ENCODE measurements at places on chromosomes 16 and 17.

GRCh38 chr17:28879886-28880571, 17.5 kb downstream of the FLOT2 start:
- DNase-seq, result no peak

GRCh38 chr17:33366960-33367359, 73.9 kb upstream of the ASIC2 start:
- DNase-seq, result no peak

DNA sequence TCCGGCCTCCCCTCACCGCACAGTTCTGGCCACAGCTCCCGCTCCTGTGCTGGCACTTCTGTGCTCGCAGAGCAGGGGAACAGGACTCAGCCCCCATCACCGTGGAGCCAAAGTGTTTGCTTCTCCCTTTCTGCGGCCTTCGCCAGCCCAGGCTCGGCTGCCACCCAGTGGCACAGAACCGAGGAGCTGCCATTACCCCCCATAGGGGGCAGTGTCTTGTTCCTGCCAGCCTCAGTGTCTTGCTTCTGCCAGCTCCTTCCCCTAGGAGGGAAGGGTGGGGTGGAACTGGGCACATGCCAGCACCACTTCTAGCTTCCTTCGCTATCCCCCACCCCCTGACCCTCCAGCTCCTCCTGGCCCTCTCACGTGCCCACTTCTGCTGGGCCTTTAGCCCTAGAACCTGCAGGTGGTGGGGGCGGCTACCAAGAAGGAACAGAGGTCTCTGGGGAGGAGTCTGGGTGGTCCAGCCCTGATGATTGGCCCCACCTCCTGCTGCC, 645 bp upstream of the ELMO3 start:
- DNase-seq, result no peak

GRCh38 chr17:81641825-81642489, 5.0 kb downstream of the TSPAN10 start:
- DNase-seq, result no peak

GRCh38 chr17:77107506-77108433, 33.0 kb upstream of the SEC14L1 start:
- DNase-seq, result peak; percentile 47

DNA sequence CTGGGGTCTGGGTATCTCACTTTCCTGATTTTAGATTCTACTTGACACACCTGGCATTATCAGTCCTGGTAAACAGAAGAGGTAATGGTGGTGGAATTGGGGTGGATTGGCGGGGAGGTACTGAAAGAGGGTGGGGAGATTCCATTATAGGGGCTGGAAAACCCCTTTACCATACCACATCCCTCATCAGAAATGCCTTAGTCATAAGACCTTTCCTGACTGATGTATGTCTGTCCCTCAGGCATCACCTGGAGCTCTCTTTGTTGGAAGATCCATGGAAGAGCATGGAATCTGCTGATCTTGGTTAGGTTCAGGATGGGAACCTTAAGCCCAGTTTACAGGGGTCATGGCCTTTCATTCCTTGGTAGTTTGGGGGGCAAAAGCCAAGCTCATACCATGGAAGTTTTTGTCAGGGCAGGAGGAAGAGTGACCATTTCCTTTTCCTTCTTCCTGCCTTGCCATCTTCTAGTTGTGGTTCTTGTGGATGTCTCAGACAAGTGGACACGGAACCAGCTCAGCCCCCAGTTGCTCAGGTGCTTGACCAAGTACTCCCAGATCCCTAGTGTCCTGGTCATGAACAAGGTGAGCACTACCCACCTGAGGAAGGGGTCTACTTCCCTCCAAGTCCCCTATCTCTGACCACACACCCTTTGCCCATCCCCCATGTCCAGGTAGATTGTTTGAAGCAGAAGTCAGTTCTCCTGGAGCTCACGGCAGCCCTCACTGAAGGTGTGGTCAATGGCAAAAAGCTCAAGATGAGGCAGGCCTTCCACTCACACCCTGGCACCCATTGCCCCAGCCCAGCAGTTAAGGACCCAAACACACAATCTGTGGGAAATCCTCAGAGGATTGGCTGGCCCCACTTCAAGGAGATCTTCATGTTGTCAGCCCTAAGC, 3.3 kb downstream of the ERAL1 start:
- no peak for DNase-seq

- DNase-seq, result no peak
These were observed 54.3 kb downstream of the KPNA2 start for GRCh38 chr17:68089881-68090280.

DNA sequence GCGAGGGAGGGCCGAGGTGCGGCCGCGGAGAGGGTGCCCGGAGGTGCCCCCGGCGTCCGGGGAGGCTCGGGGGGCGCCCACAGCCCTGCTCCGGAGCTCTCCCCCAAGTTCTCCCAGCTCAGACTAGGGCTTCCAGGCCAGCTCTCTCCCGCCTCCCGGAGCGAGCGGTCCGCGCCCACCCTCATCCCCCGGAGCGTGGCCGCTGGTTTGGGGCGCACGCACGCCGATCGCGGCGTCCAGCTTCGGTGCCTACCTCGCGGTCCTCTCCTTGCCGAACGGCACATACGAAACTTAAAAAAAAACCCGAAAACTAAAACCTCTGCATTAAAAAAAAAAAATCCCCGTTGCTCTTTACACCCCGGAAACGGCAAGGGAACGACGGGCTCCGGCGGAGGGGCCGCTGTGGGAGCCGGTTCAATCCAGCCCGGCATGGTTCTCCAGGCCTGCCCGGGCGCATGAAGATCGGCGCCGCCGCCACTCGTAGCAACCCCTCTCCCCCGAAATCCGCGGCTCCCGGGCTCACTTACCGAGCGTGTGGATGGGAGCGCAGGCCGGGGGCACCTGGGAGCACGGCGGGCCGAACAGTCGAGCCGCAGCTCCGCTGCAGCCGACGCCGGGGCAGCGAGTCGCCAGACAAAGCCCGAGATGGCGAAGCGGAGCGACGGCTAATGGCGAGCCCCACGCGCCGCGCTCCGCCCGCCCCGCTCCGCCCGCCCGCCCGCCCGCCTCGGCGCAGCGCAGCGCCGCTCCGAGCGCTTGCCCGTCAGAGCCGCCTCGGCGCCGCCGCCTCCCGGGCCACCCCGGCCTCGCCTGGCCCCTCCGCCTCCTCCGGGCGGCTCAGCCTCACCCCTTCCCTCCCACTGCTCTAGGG, 973 bp upstream of the UBTF start:
- no peak for DNase-seq

- DNase-seq, result peak; percentile 35
These were observed 120.2 kb downstream of the METRNL start for GRCh38 chr17:83199500-83200201.

GRCh38 chr16:48318630-48319029, 66.6 kb downstream of the SIAH1 start:
- no peak for DNase-seq

DNA sequence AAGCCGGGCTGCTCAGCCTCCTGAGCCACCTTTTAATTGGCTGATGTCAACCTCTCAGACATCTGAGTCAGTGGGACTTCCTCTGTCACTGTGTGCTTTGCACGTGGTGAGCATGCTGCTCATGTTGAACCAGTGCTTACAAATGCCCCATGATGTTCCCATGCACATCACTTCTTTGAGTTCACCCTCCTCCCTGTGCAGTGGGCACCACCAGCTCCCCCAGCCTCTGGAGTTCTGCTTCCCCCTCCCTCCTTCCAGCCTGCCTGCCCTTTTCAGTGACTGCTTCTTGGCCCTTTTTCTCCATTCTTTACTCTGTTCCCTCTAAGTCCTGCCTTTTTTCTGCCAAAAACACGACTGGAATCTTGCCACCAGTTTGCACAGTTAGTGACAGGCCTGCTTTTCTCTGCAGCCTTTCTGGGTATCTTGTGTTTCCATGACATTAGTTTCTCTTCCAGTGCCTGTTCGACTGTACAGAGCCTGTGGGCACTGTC, 41.6 kb downstream of the USP10 start:
- DNase-seq, result no peak

DNA sequence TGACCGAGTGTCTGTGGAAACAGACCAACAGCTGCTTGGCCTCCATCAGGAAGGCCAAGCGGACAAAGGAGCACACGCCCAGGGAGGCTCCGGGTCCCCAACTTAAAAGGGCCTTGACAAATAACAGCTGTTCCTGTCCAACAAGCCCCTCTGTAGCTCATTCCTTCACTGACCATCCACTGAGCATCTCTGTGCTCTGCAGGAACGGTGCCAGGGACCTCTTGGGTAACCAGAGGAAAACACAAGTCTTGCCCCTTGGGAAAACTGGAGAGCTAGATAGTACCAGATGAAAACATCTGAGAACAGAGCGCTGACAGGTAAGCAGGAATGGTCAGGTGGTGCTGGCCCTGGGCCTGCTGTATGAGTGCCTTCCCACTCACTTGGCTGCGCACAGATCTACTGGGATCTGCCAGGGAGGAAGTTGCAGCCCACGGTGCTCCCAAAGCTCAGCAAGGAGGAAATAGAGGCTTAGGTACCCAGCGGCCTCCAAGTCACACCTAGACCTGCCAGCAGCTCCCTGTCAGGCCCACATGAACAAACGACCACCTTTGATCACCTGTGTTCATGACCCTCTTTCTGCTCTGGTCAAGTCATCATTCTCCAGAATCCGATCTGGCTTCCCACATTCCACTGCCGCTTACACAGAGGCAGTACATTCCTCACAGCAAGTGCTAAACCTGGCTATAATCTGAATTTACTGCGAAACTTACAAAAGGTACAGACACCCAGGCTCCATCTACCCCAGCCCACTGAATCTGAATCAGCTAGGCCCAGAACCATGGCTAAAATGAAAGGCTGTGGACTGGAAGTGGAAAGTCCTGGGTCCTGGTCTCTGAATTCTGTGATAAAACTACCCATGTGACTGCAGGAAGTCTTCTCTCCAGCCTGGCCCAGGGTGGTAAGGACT, 12.5 kb downstream of the DCAKD start:
- no peak for DNase-seq

- DNase-seq, result no peak
These were observed 13.3 kb downstream of the CENPV start for GRCh38 chr17:16339959-16340358.

DNA sequence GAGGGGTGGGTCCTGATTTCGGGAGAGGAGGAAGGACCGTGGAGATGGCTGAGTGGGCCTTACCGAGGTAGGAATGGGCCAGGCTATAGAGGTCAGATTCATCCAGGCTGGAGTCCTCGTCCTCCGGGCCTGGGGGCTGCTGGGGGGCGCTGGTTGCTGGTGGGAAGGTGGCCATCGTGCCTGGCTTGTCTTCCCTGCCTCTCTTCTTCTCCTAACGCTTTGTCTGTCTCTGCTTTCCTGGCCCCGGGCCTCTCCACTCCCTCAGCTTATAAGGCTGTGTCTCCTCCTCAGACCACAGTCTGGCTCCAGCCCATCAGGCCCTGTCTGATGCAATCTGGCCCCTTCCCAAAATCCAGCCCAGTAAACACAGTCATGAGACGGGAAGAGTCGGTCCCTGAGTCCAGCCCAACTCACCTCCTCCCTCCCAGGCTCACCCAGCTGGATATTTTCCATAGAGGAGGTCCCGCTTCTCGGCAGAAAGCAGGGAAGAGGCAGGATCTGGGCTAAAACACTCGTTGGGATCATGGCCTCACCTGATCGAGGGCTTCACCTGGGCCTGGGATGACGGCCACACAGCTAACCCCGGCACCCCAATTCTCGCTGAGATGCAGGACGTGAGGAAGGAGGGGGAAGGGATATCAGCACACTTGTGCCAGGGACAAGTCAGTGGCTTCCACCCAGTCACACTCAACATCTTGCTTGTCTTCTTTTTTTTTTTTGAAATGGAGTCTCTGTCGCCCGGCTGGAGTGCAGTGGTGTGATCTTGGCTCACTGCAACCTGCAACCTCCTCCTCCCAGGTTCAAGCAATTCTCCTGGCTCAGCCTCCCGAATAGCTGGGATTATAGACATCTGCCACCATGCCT, at the start of gene NUPR1:
Gene NUPR1, minus strand, starts transcription at position 242 of the 864 bp plus-strand sequence. Its CDS starts 67 bp downstream, at position 175.
- DNase-seq, result no peak

DNA sequence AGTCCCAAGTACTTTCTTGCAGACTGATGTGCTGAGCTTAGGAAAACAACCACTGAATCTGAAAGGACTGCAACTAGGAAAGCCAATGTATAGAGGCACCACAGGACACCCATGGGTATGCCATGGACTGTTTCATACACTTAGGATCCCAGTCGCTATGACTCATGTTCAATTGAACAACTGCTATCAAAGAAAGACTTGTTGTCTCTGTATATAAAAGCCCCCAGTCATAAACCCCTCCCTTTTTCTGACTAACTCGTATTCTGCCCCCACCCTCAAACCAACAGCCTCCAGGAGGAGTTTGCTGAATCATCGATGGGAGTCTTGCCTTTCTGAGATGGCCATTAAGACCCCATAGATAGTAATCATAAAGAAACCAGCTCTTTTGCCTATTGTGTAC, 205.4 kb downstream of the ANKFN1 start:
- no peak for DNase-seq

GRCh38 chr17:73107191-73107590, 14.7 kb upstream of the SLC39A11 start:
- no peak for DNase-seq

DNA sequence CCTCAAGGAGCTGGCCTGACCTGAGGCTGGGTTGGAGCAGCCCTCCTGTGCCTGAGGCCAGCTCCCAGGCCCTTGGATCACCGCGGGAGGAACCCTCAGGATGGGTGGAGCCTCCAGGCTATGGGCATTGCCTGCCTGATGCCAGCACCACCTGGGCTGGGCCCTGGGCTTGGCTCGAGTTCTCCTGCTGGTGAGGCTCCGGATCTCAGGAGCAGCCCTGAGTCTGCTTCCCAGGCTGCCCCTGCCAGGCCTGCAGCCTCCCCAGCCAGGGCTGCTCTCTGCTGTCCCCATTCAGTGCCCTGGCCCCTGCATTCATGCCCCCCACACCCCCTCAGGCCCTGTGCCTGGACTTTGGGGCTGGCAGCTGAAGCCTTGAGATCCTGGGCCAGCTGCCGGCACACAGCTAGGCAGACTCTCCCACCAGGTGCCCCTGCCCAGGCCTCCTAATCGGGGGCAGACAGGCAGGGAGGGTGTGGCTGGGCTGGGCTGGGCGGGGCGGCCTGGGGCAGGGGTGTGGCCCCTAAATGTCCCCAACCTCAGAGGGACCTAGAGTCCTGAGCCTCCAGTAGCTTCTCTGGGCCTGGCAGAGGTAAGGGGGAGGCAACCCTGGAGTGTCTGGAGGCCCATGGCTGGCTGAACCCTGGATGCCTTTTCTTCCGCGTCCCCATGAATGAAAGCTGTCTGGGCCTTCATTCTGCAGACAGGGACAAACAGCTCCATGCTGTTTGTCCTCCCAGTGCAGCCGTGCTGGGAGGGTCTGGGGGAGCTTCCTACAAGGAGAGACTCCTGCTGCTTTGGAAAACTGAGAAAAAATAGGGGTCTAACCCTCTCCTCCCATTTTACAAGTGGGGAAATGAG, 1.1 kb upstream of the PIGQ start:
- no peak for DNase-seq

DNA sequence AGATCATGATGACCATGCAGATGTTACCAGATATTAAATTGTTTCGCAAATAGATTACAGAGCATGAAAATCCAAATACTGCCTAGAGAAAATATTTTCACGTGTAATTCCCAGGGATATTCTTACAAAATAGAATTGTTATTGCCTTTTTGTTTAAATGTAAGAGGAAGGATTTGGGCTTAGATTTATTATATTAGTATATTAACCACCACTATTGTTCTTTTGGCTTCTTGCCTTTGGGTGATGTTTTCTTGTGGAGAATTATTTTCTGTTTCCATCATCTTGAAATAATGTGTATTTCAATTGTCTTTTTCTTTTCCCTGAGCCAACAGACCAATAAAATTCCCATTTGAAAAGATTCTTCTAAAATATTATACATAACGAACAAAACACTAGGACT, 109.7 kb upstream of the NUDT7 start:
- no peak for DNase-seq

- DNase-seq, result peak; percentile 87
These were observed 1.8 kb upstream of the SOST start for GRCh38 chr17:43760254-43760852.

GRCh38 chr17:50649042-50649908, 14.6 kb downstream of the ABCC3 start:
- no peak for DNase-seq

GRCh38 chr17:30819971-30820705, 4.4 kb downstream of the CRLF3 start:
- no peak for DNase-seq

Measured in stimulated activated CD8-positive, alpha-beta memory T cell treated with anti-CD3 and anti-CD28 coated beads, Interleukin-7, amount 100 ng/mL, for 24 hours (primary cell).